ENCODE measurements at places on chromosomes 5 and 9. TPM values are rescaled to one million over a fixed set of nuclear protein-coding genes. Genes with fewer than 3 reads are reported as not detected.

The DNAJB5 gene
- total RNA-seq = 6.3 TPM

- peak overlapping the region; percentile 75 for H3K27ac ChIP-seq
- H3K4me1 ChIP-seq = peaks cover 39% of the 10 kb centered on the region
- no peaks in the 10 kb centered on the region for H3K27me3 ChIP-seq
- H3K36me3 ChIP-seq = peaks cover 31% of the 10 kb centered on the region
Observed at GRCh38 chr9:116234081-116234480, 80.5 kb downstream of the PAPPA start.

The SLC27A6 gene
- total RNA-seq = 3.2 TPM

DNA sequence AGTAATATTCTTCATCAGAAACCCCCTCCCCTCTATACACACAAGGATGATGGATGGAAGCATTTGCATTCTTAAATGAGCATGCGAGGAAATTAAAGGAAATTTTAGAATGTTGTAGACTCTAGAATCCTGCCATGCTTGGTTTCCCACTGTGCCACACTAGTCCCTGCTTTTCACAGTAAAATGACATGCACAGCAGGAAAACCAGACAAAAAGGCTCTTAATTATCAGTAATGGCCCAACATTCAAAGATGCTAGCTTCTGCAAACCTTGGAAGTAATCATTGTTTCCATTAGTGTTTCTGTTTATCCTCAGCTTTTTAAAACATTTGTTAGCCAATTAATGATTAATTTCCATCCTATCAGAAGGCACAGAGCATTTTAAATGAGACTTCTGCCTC is 255.8 kb downstream of the SLCO4C1 start:
- no peaks in the 10 kb centered on the region for H3K36me3 ChIP-seq
- no peaks in the 10 kb centered on the region for H3K4me1 ChIP-seq
- H3K27ac ChIP-seq = no peak overlapping the region
- no peak overlapping the region for H3K4me3 ChIP-seq
- no peak for DNase-seq

- no peak overlapping the region for H3K27ac ChIP-seq
- no peak overlapping the region for H3K4me3 ChIP-seq
- no peaks in the 10 kb centered on the region for H3K4me1 ChIP-seq
Observed at GRCh38 chr5:80343067-80343466, 23.3 kb downstream of the SPZ1 start.

The CACFD1 gene
- total RNA-seq = 2.9 TPM

The IFNE gene
- total RNA-seq = 0.24 TPM
